ENCODE measurements at places on chromosomes 1 and 21.

DNA sequence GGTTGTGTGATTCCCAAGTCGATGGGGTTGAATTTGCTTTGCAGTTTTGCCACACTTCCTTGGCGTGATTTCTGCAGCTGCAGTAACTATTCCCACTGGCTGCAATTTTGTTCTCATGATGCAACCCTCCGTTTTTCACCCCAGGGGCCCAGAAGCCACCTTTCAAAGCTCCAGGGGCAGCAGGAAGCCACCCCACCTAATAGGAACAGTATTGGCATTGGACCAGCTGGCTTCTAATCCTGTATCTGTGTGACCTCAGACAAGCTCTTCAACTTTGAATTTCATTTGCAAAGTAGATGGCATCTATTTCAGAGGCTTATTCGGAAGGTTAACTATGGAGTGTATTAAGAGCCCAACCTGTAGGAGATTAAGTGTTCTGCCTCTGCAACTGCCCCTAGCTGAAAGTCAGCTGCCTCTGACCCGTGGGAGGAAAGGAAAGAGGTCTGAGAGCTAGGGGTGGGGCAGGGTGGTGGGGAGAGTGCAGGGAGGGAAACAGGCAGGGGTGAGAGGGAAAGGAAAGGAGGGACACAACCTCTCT, 12.6 kb downstream of the C1orf115 start:
- peak; percentile 84 for DNase-seq

- DNase-seq, result peak; percentile 42
Measured at GRCh38 chr1:228043281-228043848, 36.6 kb downstream of the WNT3A start.

- DNase-seq, result no peak
Measured at GRCh38 chr1:28306301-28306949, 22.4 kb upstream of the MED18 start.

DNA sequence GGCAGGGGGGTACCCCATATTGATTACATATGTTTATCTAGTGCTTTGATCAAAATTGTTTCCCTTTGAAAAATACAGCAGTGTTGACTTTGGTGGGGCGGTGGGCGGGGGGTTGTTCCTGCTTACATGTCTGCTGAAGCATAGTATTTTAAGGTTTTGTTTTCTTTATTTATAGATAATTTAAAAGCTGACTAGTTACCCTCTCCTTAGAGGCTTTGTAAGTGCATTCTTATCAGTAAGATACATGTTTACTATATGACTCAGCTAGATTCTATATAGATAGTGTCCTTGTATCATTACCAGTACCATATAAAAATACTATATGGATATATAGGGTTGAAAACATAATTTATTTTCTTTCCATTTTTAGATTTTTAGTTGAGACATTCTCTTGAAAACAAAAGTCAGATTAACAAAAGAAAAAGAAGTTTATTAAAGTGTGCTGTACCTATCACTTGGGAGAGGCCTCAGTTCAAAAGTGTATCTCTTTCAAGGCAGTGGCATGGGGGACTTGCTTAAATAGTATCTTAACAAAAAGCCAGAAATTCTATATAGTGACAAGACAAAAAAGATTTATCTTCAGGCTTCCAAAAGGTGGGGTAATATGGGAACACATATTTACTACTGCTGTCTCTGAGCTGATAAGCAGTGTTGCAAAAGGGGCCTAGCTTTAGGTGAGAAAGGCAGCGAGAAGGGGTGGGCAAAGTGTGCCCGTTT, 79.0 kb downstream of the HS2ST1 start:
- DNase-seq, result peak; percentile 40

- no peak for DNase-seq
Measured at GRCh38 chr1:111818081-111818480, 62.4 kb downstream of the DDX20 start.

DNA sequence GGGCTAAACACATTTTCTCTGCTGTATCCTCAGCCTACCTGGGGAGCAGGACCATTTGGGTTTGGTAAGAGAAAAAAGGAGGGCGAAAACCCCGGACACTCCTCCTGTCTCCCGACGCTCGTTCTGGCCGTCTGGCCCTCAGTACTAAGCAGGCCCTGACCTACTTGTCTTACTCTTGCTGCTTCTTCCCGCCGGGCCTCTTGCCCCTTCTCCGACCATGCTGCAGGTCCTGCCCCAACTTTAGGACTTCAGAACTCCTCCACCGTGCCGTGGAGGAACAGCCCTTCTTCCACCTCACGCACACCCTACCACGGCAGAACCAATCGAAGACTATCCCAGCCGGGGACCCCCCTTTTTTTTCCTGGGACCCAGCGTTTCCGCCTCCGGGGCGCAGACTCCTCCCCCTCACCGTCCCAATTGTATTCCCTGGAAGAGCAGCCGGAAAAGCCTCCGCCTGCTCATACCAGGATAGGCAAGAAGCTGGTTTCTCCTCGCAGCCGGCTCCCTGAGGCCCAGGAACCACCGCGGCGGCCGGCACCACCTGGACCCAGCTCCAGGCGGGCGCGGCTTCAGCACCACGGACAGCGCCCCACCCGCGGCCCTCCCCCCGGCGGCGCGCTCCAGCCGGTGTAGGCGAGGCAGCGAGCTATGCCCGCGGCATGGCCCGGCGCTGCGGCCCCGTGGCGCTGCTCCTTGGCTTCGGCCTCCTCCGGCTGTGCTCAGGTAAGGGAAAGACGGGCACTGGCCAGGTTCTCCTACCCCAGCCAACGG, at the start of gene CHRNB2:
TSS of gene CHRNB2 (plus strand) at position 393 of the 771 bp plus-strand sequence. CDS start at position 660, 267 bp downstream.
- peak; percentile 92 for DNase-seq

- DNase-seq, result no peak
Measured at GRCh38 chr1:65939191-65939590, 146.5 kb downstream of the PDE4B start.

GRCh38 chr1:109925159-109925990, 14.7 kb downstream of the CSF1 start:
- no peak for DNase-seq

GRCh38 chr1:5408401-5408800, 583.8 kb downstream of the NPHP4 start:
- DNase-seq, result no peak

- DNase-seq, result no peak
Measured at GRCh38 chr1:81542196-81542595, 258.5 kb upstream of the ADGRL2 start.

- no peak for DNase-seq
Measured at GRCh38 chr1:94486990-94487389, 54.6 kb downstream of the F3 start.

- no peak for DNase-seq
Measured at GRCh38 chr1:234507626-234508387, 28.8 kb upstream of the TARBP1 start.

DNA sequence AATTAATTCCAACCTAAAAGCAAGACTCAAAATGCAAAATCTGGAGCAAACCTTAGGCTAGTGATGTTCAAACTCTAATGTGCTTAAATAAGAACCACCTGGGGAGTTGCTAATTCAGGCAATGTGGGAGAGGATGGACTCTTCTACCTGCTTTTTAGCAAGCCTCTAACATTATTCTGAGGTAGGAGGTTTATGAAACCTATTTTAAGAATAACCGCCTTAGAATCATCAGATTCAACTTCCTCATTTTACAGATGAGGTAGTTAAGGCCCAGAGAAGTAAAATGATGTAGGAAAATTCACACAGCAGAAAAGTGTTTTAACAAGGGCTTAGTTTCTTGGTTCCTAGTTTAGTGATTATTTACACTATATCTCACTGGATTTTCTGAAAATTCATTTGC, 8.6 kb upstream of the NTNG1 start:
- no peak for DNase-seq

- no peak for DNase-seq
Measured at GRCh38 chr1:242827538-242827937, 303.0 kb upstream of the PLD5 start.

GRCh38 chr1:230132758-230133157, 65.7 kb downstream of the GALNT2 start:
- no peak for DNase-seq

DNA sequence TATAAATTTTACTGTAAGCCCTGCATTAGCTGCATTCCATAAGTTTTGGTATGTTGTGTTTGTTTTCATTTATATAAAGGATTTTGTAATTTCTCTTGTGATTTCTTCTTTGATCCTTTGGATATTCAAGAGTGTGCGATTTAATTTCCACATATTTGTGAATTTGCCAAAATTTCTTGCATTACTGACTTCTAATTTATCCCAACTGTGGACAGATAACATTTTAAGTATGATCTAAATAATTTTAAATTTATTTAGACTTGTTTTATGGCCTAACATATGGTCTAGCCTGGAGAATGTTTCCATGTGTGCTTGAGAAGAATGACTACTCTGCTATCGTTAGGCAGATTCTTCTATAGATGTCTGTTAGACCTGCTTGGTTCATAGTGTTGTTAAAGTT, 23.2 kb downstream of the RPE65 start:
- DNase-seq, result no peak

GRCh38 chr1:222927031-222927430, 112.2 kb downstream of the DISP1 start:
- no peak for DNase-seq

DNA sequence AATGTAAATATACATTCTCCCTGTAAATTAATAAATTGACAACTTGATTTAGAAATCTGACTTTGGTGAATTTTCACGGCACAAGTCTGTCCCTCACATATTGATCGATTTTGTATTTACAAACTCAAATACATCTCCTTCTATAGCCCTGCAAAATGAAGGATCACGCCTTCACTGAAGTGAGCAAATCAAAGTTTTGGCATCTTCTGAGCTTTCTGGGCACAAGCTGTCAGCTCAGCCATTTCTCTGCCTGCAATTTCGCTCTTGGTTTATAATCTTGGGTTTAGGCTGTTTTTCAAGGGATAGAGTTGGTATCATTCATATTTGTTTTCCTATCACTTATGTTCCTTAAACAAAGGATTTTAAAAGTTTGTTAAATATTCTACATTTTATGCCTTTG, 25.8 kb downstream of the ANP32E start:
- no peak for DNase-seq

DNA sequence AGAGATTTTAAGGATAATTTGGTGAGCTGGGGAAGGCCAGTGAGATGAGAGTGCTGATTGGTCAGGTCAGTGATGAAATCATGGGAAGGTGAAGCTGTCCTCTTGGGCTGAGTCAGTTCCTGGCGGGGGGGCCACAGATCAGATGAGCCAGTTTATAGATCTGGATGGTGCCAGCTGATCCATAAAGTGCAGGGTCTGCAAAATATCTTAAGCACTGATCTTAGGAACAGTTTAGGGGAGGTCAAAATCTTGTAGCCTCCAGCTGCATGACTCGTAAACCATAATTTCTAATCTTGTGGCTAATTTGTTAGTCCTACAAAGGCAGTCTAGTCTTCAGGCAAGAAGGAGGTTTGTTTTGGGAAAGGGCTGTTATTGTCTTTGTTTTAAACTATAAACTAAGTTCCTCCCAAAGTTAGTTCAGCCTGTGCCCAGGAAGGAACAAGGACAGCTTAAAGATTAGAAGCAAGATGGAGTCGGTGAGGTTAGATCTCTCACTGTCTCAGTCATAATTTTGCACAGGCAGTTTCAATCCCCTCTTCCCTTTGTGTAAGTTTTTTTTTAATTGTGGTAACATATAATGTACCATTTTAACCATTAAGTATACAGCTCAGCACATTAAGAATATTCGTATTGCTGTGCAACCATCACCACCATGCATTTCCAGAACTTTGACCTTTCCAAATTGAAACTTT, 39.4 kb downstream of the PTAFR start:
- DNase-seq, result no peak

GRCh38 chr1:177384461-177384860, 213.7 kb downstream of the BRINP2 start:
- no peak for DNase-seq

- DNase-seq, result no peak
Measured at GRCh38 chr1:156513185-156513584, 12.6 kb upstream of the MEF2D start.

GRCh38 chr21:36676039-36676950, 22.6 kb upstream of the SIM2 start:
- no peak for DNase-seq

GRCh38 chr1:205534444-205534985, 30.0 kb downstream of the CDK18 start:
- DNase-seq, result no peak

DNA sequence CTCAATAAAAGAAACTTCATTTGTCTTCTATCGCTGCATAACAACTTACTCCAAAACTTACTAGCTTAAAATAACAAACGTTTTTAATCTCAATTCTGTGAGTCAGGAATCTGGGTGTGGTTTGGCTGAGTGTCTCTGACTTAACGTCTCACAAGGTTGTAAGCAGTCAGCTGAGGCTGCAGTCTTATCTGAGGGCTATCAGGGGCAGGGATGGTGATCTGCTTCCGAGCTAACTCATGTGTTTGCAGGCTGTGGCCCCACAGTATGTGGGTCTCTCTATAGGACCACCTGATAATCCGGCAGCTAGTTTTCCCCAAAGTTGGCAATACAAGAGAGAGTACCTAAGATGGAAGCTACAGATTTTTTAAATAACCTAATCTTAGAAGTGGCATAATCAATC, 234.2 kb upstream of the FGGY start:
- no peak for DNase-seq

GRCh38 chr1:206880314-206880713, 14.9 kb downstream of the IL20 start:
- no peak for DNase-seq

- DNase-seq, result no peak
Measured at GRCh38 chr1:101198842-101199636, 37.8 kb upstream of the S1PR1 start.

DNA sequence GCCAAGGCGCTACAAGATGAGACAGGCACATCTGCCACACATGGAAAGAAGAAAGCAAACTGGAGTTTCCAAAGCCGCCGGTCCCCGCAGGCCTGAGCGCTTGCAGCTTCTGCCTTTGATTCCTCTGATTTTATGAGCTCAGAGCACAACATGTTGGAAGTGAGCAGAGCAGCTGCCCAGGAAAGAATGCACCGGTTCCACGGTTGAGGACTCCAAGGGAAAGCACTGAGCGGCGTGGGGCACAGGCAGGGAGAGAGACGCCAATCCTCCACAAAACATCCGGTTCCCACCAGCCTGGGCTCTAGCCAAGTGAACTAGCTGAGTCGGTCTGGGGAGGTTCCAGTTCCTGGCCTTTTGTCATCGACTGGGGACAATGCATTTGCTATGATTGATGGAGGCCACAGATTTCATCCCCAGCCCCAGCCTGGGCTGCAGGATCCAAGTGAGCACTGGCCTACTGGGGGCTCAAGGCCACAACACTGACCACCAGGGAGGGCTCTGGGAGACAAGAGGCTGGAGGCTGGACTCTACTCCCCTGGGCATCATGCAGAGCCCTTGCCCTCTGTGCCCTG, 253.1 kb upstream of the IRF2BP2 start:
- no peak for DNase-seq

DNA sequence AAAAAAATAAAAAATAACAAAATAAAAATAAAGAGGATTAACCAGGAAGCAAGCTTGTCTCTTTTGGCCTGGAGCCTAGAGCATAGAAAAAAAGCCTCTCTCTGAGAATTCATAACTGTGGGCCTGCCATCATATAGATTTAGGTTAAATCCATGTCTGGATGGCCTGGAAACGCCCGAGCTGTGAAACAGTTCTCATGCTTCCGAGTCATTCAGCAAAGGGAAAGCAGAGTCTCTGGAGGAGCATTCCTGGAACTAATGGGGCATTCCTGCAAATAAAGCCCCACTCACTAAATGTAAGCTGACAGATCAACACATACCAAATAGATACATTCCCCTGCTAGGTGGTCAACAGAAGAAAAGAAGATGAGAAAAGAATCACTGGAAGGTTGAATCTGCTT, 75.8 kb upstream of the GNG4 start:
- no peak for DNase-seq

GRCh38 chr1:201090541-201090940, 21.7 kb downstream of the CACNA1S start:
- no peak for DNase-seq

- DNase-seq, result no peak
Measured at GRCh38 chr1:46767649-46768282, 31.1 kb upstream of the CYP4B1 start.

All from NCI-H69 (cell line).